ENCODE measurements at places on chromosomes 7 and 10.

- no peak for DNase-seq
These were observed 85.2 kb downstream of the WDFY4 start for GRCh38 chr10:48769706-48770435.

- DNase-seq = no peak
These were observed 464.1 kb downstream of the SUGCT start for GRCh38 chr7:40598915-40599314.

DNA sequence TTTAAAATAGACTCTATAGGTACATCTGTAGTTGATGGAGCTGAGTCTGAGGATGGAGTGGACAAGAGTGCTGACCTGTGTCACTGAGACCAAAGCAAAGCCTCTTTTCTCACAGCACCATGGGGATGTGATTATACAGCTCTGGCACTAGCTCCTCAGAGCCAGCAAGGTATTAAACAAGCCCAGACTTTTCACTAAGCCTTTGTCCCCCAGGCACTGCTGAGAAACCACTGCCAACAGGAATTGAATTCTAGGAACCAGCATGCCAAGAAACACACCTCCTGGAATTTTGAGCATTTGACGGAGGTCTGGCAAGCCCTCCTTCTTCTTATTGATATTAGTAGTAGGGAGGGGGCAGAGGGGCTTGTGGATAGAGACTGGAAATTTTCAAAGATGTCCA, 147.0 kb downstream of the C1GALT1 start:
- DNase-seq = no peak

GRCh38 chr7:51026341-51026740, 243.6 kb upstream of the GRB10 start:
- DNase-seq = no peak

- DNase-seq = no peak
These were observed 35.9 kb upstream of the CACNB2 start for GRCh38 chr10:18104223-18104872.

Measured in skeletal muscle cell (primary cell).